ENCODE measurements at places on chromosomes 5 and 9. TPM values are rescaled to one million over a fixed set of nuclear protein-coding genes. Genes with fewer than 3 reads are reported as not detected.
A peak's percentile ranks its signal among the peaks of the same experiment; 100 is the strongest.

The C1QTNF3 gene
- total RNA-seq: 1.7 TPM

The ZNF883 gene
- 44.4 TPM for total RNA-seq

GRCh38 chr5:139306628-139307379 lies 13.3 kb downstream of the MATR3 start:
- H3K27me3 ChIP-seq: no peaks in the 10 kb centered on the region
- H3K36me3 ChIP-seq: no peaks in the 10 kb centered on the region
- H3K4me3 ChIP-seq: no peak overlapping the region
- no peak for DNase-seq
- H3K27ac ChIP-seq: no peak overlapping the region

DNA sequence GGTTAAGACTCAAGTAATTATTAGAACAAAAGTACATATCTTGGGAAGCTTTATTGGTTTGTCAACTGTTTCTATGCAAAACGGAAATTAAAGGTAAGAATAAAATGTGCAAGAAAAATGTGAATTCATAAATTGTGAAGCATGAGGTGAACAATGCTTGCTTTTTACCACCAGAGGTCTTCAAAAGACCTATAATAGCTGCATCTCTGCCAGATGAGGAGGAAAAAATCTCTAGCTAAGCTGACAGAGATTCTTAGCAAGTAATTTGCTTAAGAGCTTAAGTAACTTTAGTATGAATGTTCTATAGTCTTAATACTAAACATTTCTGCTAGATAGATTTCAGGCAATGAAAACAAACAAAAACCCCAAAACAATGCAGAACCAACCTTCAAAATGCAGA lies 54.1 kb downstream of the MRPS30 start:
- peak; percentile 8 for DNase-seq
- H3K36me3 ChIP-seq: no peaks in the 10 kb centered on the region
- no peaks in the 10 kb centered on the region for H3K4me1 ChIP-seq
- H3K27me3 ChIP-seq: no peaks in the 10 kb centered on the region

- H3K4me3 ChIP-seq: peak overlapping the region; percentile 51
- peaks cover 12% of the 10 kb centered on the region for H3K27me3 ChIP-seq
- H3K4me1 ChIP-seq: peaks cover 40% of the 10 kb centered on the region
- H3K36me3 ChIP-seq: peaks cover 4% of the 10 kb centered on the region
- no peak overlapping the region for H3K27ac ChIP-seq
These were observed 2.6 kb upstream of the SQSTM1 start for GRCh38 chr5:179817890-179818745.

DNA sequence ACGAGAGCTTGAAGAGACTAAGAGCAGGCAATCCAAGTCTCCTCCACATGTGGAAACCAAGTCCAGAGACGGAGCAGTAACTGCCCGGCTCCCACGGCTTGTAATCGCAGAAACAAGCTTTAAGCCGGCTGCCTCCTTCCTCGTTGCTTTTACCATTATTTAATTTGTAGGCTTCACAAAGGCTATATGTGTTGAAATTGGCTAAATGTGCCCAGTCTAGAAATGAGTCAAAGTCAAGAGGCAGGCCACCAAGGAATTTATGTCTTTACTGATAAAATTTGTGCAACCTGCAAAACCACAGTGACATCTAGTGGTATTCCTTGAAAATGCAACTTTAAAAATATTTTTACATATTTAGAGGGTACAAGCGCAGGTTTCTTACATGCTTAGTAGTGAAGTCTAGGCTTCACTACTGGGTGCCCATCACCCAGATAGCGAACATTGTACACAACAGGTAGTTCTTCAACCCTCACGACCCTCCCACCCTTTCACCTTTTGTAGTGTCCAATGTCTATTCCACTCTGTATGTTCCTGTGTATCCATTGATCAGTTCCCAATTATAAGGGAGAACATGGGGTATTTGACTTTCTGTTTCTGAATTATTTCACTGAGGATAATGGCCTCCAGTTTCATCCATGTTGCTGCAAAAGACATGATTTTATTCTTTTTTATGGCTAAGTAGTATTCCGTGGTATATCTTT lies 33.5 kb upstream of the EBF1 start:
- H3K27ac ChIP-seq: no peak overlapping the region
- DNase-seq: peak; percentile 56

- no peaks in the 10 kb centered on the region for H3K4me1 ChIP-seq
- no peaks in the 10 kb centered on the region for H3K27me3 ChIP-seq
- H3K4me3 ChIP-seq: no peak overlapping the region
- H3K36me3 ChIP-seq: no peaks in the 10 kb centered on the region
- no peak overlapping the region for H3K27ac ChIP-seq
These were observed 133.7 kb downstream of the NMUR2 start for GRCh38 chr5:152271420-152271819.
